ENCODE measurements at places on chromosomes 16 and 17.

DNA sequence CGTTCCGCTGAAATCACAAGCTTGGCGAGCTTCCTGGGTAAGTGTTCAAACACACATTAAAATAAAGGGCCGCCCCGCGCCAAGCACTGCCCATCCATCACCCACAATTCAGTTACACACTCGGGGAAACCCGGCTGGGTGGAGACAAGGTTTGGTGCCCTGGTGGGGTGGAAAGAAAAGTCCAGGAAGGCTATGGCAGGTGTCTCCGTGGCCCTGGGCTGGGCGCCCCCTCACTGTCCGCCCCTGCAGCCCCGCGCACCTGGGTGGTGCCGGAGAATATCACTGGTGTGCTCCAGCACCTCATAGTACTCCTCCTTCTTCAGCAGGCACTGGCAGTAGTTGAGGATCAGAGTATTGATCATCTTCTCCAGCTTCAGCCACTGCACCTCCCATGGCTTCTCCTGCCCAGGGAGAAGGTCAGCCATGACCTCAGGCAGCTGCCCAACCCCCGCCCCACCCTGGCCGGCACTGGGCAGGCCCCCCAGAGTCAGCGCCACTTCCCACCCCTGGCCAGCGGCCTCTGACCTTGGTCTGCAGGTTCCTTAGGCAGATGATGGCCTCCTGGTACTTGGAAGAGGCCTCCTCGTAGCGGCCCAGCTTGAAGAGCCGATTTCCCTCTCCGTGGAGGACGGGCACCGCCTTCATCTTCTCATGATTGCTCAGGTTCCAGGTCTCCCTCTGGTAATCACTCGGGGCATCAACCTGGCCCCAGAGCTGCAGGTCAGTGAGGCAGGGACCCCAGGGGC lies 8.4 kb downstream of the AIPL1 start:
- DNase-seq: no peak

DNA sequence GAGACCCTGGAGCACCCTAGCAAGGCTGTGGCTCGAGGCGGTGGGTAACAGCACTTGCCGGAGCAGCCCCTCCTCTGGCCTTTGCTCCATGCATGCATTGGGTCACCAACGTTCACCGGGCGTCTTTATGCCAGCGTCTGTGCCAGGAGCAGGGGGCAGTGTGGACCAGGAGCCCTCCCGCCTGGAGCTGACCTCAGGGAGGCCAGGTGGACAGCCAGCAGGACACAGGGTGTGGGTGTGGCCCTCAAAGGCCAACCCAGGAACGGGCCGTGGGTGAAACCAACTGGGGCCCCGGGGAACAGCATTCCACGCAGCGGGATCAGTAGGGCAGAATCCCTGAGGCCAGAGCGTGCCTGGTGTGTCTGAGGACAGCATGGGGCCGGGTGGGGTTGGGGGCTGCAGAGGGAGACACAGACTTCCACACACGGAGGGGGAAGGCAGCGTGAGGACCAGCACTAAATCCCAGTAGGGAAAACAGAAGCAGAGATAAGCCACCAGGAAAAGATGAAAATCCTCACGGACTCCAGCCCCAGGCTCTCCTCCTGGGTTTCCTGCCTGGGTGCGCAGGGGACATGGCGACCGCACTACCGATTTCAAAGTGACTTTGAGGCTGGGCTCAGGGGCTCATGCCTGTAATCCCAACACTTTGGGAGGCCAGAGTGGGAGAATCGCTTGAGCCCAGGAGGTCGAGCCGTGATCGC lies 2.9 kb upstream of the CD7 start:
- DNase-seq: no peak

DNA sequence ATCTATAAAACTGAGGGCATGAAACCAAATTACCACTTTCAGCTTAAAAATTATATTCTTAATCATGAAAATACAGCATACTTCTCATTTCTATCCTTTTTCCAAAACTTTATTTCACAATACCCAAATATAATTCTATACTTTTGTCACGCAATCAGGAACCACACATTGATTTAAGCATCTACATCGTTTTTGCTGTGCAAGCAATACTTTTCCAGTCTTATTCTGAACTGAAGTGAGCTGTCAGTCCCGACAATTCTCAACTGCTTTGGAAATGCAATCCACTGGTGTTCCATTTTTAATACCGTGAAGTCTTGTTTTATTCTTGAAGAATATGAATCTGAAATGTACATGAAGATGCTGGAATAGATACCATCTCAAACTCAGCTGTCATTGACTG lies 60.1 kb upstream of the NOL11 start:
- DNase-seq: no peak

- no peak for DNase-seq
Measured at GRCh38 chr17:61073799-61074513, 325.7 kb upstream of the TBX2 start.

DNA sequence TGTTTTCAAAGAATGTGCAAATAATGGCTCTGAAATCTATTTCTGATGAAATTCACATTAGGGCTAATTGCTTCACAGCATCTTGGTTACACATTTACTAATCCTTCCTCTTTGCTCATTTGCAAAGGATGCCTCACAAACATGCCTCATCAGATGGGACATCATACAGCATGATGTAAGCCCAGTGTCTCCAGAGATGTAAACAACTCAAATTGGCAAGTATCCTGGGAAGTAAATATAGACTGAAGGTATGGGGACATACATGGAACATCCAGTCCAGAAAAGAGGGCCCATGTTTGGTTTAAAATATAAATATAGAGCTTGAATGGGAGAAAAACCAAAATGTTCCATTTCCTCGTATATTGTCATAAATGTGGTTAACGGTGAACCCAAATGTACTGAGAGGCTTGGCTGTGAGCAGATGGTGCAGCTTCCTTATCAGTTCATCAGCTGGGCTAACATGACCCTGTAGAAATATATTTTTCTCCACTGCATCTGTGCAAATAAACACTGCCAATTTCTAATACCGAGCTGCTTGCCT lies 142.9 kb upstream of the NUDT7 start:
- DNase-seq: no peak

DNA sequence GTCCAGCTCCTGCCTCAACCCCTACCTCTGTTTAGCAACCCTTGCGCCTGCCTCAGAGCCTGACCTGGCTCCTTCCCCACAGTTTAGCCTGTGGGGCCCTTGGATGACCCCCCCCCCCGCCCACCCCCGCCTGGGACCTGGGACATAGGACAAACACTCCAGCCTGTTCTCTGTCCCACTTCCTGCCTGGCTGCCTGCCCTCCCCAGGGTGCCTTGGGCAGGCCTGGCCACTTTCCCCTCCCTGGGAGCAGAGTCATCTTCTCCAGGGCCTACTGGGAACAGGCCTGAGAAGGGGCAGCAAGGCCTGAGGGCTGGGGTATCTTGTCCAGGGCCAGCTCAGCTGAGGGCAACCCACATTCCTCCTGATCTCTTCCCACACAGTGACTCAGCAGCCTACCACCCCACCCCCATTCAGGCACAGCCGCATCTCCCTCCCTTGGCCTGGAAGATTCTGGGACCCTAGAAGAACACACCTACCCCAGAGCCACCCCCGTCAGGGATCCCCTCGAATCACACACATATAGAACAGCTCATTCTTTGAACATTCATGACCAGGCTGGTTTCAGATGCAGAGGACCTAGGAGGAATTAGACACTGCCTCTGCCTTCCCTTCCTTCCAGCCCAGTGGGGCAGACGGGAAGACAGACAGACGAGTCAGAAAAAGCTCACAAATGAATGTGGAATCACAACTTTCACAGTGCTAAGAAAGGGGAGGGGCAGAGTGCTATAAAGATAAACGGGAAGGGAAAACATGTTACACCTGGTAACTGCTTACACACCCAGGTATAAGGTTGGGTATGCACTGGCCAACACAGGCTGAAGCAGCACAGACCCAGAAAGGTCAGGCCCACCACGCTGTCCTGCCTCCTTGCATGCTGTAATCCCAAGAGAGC lies 6.0 kb downstream of the FHOD1 start:
- DNase-seq: peak; percentile 81

GRCh38 chr17:32528825-32529224 lies 42.0 kb downstream of the CDK5R1 start:
- DNase-seq: no peak

Measured in left ventricle myocardium inferior (tissue), 1 donor.